ENCODE measurements at places on chromosomes 5 and 9.

DNA sequence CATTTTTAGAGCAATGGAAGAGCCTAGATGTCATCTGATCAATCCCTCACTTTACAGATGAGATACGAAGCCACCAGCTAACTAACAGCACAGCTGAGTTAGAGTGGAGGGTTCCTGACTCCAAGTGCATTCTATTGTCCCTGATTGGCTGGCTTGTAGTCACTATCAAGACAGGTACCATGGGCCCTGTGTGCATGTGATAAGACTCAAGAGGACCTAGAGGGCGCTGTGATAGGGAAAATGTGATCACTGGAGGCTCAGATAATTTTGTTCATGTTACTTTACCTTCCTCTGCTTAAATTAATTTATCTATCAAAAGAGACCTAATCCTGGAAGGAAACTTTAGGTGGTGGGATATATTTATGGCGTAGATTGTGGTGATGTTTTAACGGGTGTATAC, 19.5 kb upstream of the SNAPC3 start:
- peak; percentile 10 for DNase-seq

DNA sequence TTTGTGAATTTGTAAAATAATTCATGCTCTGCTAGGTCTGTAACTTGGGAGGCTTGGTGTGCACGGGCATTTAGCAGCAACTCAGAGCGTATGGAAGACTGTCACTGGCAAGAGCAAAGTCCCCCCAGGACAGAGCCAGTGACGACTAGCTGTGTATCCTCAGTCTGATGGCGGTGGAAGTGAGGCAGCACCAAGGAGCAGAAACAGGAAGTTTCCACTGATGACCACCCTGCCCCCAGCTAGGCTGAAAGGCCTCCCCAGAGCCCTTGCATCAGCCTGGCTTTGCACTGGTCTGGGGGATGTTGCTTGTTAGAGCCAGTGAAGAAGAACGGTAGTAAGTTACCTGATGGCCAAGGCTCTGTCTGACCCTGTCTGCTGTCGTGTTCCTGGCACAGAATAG, 66.8 kb upstream of the ABL1 start:
- peak; percentile 85 for DNase-seq

- DNase-seq: no peak
Observed at GRCh38 chr9:119250730-119251129, 118.5 kb downstream of the BRINP1 start.

GRCh38 chr9:136137321-136138265, 18.9 kb upstream of the TMEM250 start:
- DNase-seq: no peak

GRCh38 chr9:127214421-127215267, 49.9 kb upstream of the GARNL3 start:
- DNase-seq: no peak

- no peak for DNase-seq
Observed at GRCh38 chr5:38929838-38930237, 84.0 kb downstream of the OSMR start.

DNA sequence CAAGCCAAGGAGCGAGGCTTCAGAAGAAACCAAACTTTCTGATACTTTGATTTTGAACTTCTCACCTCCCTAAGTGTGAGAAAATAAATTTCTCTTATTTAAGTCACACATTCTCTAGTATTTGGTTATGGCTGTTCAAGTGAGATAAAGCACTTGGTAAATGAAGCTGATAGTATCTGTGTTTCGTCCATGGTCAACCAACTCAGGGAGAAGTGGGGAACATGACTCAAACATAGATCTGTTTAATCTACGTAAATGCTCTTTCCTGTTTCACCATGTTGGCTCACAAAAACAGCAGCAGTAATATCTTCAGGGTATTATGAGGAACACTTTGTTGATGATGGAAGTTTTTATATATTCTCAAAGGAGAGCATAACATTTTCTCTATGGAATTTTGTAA, 2167.2 kb upstream of the C9orf72 start:
- DNase-seq: no peak

DNA sequence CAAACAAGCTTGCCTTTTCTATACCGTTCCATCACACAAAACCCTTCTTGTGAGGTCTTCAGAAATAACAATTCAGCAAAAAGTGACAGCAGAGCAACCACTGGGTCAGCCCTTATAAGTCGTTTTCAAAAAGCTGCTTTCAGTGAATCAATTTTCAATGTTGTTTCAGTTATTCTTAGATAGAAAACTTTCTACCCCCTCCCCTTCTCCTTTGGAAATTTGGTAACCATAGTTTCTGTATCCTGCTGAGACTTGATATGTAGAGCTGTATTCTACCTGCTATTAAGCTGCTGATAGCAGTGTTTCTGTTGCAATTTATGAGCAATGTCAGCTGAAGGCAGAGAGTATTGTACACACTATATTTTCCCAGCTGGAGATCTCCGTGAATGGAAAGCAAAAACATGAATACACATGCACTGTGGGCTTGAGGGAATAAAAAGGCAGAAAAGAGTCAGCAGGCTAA, 75.7 kb downstream of the ZNF608 start:
- DNase-seq: no peak

Data from MV-4-11 (cell line).